ENCODE measurements at places on chromosomes 4 and X.
A peak's percentile ranks its signal among the peaks of the same experiment; 100 is the strongest.

DNA sequence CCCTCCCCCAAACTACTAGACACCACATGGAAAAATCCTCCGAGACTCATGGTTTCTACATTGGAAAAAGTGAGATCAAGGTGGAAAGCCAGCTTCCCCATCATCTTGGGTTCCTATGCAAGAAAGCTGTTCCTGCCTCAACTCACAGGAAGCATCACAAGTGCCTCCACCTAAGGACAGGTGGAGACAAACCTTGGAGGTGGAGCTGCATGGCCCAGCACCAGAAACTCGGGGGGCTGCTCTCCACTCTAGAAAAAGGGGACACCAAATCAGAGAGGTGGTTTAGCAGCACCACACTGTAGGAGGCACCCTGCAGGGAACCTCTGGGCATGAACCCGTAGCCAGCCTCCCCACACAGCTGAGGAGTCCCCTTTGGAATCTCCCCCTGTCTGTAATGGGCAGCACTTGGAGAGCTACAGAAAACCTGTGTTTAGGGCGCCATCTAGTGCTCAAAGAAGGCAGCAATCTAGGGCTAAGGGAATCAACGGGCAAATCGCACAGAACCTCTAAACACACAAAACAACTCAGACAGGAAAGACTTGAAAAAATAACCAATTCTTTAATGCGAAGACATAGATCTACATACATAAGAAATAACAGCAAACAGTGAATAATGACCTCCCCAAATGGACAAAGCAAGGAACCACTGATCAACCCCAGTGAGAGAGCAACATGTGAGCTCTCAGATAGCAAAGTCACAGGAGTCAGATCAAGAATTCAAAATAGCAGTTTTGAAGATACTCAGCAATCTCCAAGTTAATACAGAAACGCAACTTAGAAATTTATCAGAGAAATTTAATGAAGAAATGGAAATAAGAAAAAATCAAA, 37.0 kb upstream of the ZBTB33 start:
- peak; percentile 76 for DNase-seq

DNA sequence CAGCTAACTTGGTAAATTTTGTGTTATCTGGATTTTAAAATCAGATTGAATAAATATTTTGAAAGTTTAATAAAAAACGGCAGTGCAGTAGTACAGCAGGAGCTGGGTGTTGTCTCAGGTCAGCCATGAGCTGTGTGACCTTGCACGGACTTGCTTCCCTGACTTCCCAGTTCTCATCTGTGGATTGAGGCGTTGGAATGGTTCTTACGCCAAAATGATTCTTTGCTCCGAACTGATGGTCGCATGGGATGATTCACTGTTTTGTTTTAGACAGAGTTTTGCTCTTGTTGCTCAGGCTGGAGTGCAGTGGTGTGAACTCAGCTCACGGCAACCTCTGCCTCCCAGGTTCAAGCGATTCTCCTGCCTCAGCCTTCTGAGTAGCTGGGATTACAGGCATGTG, 45.0 kb downstream of the RGS12 start:
- no peak for DNase-seq

- peak; percentile 22 for DNase-seq
Observed at GRCh38 chr4:77921701-77922100, 59.1 kb downstream of the MRPL1 start.

DNA sequence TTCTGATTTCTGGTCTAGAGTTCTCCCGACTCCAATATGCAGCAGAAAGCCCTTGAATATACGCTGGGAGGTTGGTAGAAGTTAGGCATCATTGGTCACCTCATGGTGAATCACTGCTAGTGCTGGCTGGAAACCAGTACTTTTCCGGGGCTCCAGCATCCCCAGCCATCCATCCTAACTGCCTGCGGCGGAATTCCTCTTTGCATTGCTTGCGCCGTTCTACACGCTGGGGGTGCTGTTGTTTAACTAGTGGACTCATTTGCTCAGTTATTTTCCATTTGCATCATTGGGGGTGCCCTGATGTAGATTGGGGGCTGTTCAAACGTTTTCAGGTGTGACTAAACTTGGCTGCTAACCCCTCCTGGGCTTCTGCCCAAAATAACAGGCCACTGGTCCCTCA, 23.3 kb upstream of the GPR50 start:
- DNase-seq: no peak

DNA sequence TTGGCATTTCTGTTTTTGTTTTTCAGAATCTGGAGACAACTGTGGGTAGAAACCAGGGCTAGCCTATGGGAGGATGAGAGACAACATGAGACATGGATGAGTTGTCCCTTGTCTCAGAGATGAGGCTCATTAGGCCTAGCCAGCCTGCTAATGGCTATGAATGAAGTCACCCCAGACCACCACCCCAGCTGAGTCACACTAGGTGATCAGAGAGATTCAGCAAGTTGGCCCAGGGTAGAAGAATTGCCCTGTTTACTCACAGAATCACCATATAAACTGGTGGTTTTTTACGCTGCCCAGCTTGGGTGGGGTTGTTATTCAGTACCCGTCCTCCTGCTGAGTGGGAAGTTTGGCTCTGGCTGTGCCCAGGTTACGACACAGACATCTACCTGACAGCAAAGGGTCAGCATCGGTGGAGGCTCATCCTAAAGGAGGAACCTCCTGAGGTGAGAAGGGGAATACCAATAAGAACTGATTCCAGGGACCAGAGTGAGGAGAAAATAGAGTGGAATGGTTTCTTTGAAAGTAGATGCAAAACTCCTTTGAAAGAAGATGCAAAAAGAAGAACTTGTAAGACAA, 17.2 kb upstream of the ARSJ start:
- DNase-seq: no peak

DNA sequence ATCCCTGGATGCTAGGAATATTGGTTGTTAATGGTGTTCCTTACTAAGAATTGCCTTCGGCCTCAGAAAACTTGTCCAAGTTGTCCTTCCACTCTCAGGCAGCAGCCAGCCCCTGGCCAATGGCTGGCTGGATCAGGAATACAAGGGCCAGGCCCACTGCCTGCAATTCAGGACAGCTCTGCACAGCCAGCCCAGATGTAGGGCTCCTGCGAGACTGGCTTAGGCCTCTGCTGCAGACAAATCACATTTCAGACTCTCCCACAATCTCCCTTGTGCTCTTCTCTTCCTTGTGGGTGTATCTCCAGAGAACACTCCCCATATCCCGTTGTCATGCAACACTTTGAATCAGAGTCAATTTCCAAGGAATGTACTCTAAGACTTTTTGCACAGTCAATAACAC, 747.6 kb upstream of the FTHL17 start:
- DNase-seq: no peak

DNA sequence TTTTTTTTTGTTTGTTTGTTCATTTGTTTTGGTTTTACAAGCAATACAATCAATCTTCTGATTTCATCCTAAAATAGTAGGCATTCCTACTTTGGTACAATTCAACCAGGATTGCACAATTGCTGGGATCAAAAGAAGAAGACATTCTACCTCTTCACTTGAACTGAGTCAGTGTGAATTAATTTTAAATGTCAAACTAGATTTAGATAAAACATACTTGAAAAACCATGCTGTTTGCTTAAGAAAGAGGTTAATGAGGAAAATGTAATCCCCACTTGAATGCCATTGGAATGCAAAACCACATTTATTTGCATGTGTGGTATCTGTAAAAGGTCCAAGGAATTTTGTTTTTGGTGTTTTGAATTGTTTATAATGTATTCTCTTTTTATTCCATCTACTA, 40.5 kb downstream of the HAND2 start:
- DNase-seq: no peak

DNA sequence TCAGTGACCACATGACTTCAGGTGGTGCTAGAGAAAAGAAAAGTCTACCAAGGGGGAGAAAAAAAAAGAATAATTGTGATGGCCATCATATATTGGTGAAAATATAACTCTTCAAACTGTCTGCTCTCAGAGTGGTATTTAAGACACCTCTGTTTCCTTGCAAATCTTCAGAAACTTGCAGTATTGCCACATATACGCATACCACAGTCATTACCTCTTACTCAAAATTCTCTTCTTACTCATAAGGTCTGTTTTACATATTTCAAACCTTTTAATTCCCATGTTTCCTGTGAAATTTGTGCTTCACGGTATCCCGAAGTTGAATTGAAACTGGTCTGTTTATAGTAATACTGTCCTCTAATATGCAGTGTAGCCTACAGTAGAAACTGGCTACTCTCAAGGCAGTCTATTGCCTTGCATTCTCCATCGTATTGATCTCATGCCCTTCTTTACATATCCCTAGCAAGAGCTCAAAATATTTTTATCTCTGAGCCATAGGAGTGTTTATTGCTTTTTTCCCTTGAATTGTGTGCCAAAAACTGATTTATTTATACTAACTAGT, 34.7 kb upstream of the LHFPL1 start:
- no peak for DNase-seq

GRCh38 chr4:54683616-54684346, 26.0 kb downstream of the KIT start:
- peak; percentile 78 for DNase-seq

DNA sequence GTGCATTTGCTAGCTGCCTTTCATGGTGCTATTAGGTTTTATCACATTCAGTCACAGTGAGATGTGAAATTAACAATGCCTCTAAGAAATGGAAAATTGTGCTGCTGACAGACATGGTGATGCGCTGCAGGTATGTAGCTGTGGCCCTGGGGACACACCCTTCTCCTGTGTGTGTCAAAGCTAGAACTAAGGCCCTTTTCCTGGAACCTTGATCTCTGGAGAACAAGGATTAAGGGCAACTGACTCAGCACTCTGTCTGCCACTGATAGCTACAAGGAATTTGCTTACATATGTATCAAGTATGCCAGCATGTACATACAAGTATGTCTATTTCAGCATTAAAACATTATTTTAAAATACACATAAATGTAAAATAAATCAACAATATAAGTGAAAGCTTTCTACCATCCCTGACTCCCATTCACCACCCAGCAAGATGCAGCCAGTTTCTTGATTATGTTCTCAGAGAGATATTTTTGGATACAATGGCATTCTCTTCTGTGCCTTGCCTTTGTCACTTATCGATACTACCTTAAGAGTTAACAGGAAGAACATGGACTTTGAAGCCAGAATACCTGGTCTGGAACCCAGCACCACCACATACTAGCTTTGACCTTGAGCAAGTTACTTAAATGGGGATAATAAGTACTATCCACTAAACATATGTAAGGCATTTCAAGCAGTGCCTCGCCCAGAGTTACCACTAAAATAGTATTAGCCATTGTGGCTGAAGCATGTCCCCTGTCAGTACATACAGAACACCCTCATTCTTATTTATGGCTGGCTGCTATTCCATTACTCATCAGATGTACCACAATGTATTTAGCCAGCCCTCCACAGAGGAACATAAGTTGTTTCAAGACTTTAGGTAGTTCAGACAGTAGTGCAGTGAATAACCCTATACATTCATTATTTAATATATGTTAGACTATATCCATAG, 68.5 kb downstream of the NPNT start:
- no peak for DNase-seq

- DNase-seq: peak; percentile 47
Observed at GRCh38 chr4:21790438-21791029, 158.0 kb downstream of the KCNIP4 start.

- DNase-seq: no peak
Observed at GRCh38 chr4:120517966-120518365, 404.6 kb downstream of the PRDM5 start.

- no peak for DNase-seq
Observed at GRCh38 chr4:186725469-186726425, 2.1 kb upstream of the FAT1 start.

DNA sequence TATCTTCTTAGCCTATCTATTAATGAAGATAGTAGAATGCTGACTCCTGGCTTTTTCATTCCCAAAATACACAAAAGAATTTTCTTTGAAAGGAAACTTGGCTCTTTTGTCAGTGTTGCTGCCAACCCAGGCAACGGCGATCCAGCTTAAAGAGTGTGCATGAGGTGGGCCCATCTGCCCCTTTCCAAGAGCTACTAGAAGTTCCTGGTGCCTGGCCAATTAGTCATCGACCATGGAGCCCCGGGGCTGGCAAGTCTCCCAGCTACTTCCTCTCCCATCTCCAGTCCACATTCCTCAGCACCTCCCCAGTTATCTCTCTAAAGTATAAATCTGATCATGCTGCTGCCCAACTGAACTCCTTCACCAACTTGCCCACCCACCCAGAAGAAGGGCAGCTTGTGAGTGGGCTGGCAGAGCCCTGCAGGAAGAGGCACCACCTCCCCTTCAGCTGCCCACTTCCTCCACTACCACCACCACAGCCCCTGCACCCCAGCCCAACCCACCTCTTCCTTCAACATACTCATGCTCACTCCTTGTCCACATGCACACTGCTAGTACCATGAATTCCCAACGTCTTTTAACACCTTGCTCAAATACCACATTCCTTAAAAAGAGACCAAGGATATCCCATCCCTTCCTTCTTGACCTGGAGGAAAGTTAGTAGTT, 158.2 kb upstream of the MAP3K15 start:
- DNase-seq: peak; percentile 64

DNA sequence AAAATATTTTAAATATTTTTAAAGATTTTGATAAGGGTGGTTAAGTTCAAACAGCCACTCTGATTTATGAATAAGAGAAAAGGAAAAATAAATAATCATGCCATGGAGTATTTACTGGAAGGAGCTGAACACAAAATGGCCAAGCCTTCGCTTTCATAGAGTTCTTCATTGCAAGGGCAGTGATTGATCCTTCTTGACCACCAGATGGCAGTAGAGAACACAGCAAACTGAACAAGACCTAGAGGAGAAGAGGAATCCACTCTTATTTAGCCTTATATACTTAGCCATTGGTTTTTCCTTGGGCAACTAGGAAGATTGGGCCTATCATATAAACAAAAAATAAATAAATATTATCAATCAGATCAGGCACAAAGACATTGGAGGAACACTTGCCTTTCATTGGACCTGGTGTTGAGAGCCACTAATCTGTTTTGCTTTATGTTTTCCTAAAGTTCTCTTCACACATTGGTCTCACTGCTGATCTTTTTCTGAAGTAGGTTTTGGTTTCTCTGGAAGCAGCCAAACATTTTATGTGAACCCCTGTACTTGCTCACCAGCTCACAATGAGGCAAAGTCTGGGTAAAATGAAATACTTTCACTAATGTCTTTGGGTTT, 58.1 kb upstream of the PARM1 start:
- peak; percentile 80 for DNase-seq

- no peak for DNase-seq
Observed at GRCh38 chrX:8724300-8724699, 7.6 kb downstream of the ANOS1 start.

DNA sequence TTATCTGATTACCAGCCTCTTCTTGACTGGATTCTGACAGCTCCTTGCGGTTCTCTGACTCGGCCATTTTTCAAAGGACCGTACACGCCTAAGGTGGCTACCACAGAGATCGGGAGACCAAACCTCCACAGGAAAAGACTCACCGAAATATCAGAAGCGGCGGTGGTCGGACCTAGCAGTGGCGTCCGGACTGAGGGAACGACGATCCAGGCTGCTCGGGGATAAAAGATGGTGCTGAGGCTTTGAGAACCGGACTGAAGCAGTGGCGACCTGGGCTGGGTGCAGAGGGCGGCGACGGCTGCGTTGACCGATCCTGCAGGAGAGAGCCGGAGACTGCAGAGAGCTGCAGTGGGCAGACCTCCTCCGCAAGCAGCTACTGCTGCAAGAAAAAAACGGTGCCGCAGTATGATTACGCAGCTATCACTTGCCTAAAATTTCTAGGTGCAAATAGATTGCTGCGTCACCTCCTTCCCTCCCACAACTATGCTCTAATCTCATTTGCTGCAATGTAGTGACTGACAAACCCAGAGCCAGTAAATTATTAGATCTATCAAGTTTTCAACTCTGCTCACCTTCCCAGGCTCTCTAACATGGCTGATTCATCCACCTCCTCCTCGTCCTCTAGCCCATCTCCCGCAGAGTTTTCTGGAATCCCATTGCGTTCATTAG, at the start of gene NAP1L2:
Gene NAP1L2, minus strand, starts transcription at position 426 of the 669 bp plus-strand sequence. Its CDS starts 359 bp downstream, at position 67.
- DNase-seq: no peak

Measured in suppressor macrophage treated with lipopolysaccharide for 1 hour (primary cell).